ENCODE measurements at places on chromosomes 5 and 9.

DNA sequence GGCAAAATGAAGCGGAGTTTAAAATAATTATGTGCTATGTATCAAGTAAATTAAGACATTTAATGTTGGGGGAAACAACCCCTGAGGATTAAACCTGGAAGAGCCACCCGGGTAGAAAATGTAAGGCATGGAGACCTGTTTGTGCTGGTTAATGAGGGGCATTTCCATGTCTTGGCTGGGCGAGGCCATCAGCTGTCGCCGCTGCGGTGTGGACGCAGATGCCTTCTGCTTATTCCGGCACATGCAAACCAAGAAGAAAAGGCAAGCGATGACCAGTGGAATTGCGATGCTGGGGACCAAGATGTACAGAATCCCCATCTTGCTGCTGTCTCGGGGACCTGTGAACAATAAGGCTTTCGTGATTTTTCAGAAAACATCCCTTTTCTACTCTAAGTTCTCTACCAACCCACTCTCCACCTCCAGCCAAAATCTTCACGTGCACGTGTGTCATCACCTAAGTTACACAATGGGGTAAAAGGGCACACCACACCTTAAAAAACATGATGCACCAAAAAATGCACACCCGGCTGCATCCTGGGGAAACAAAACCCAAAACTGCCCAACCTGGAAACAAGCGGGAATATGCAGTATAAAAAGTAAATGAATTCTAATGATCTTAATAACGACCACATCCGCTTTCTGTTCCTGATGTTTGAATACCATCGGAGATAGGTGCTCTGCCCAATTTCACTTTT is 223.5 kb downstream of the ROR2 start:
- DNase-seq = no peak

DNA sequence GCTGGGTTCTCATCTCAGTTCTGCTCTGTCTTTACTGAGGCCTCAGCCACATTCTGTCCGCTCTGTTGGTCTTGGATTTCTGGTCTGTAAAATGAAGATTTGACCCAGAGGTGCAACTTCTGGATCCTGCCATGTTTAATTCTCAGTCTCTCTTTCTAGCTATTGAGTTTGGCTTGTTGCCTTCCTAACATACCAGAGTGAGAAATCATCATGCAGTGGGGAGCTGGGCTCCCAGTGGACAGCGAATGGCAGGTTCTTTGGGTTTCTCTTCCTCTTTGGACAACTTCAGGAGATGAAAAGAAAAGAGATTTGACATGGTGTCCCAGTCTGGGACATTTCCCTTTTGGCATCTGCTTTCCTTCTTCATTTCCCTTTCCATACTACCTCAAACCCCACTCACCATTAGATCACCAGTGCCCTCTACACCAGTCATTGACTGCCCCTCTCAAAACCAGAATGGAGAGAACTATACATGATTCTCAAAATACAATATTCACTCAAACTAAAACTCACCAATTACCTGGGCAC is 334.7 kb downstream of the ACTL7B start:
- DNase-seq = no peak

DNA sequence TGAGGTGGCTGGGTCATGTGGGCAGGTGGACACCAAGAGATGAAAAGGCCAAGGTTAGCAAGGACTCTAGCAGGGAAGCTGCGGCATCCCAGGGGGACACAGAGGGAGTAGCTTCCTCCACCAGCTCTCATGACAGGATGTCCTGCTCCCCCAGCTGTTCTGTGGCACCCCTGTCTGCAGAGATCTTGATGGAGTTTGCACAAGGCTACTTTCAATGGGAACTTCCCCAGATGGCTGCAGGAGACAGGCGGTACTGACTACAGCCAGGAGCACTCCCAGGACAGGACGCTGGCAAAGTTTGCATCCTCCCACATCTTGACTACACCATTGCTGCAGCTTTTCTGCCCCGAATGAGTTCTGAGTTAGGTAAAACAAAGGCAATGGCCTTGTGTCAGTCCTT is 312.8 kb downstream of the TLE4 start:
- DNase-seq = no peak

GRCh38 chr5:150229571-150229970 is 39.7 kb downstream of the SLC6A7 start:
- DNase-seq = no peak

- DNase-seq = no peak
Measured at GRCh38 chr9:6426117-6426516, 13.1 kb downstream of the UHRF2 start.
